ENCODE measurements at places on chromosomes 4 and X.
A peak's percentile ranks its signal among the peaks of the same experiment; 100 is the strongest.

- no peak for DNase-seq
Measured at GRCh38 chr4:20574986-20575385, 125.3 kb upstream of the PACRGL start.

DNA sequence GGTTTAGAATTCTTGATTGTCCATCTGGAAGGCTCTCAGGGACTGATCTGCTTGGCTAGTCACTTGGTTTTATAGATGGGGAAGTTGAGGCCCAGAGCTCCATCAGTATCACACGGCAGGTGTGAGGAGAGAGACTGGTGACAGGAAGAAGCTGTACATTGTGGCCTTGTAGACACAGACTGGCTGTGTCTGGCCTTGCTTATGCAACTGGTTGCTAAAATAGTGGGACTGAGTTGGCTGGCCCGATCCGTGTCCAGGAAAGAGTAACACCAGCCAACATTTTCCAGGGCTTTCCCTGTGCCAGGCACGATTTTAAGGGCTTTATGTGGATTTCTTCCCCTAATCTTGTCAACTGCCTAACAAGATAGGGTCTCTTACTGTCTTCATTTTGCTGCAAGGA lies 2.8 kb downstream of the TBC1D14 start:
- DNase-seq: no peak

GRCh38 chr4:129748991-129749390 lies 653.0 kb downstream of the C4orf33 start:
- no peak for DNase-seq

DNA sequence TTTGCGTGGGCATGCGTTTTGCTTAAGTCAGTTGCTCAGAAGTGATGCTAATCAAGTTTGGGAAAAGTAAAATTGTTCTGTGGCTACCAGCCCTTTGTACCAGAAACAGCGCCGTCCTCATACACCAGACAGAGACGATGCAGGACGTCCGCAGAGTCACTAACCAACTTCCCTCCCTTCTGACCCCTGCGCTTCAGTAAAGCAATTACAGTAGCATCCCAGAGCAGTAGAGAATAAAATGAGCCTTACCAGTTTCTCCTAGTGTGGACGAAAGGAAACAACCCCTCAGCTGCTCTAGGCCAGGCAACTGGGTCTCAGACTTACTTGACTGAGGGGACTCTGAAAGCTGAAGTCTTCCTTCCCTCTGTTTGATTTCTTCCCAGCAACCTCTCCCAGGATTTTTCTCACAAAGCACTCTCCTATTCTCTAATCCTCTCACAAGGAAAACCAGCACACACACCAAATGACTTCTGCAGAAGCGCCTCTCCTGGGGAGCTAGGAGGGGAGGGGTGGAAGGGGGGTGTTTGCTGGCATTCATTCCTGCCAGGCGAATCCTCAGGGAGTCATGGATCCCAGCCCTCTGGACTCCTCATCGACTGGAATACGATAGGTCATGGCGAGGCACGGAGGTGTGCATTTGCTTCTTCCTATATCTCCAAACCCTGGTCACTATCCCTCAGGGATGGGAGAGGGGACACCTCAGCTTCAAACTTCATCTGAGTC lies 56.0 kb upstream of the MID1 start:
- no peak for DNase-seq

GRCh38 chrX:103157496-103158316 lies 57.2 kb upstream of the BEX4 start:
- peak; percentile 0 for DNase-seq

DNA sequence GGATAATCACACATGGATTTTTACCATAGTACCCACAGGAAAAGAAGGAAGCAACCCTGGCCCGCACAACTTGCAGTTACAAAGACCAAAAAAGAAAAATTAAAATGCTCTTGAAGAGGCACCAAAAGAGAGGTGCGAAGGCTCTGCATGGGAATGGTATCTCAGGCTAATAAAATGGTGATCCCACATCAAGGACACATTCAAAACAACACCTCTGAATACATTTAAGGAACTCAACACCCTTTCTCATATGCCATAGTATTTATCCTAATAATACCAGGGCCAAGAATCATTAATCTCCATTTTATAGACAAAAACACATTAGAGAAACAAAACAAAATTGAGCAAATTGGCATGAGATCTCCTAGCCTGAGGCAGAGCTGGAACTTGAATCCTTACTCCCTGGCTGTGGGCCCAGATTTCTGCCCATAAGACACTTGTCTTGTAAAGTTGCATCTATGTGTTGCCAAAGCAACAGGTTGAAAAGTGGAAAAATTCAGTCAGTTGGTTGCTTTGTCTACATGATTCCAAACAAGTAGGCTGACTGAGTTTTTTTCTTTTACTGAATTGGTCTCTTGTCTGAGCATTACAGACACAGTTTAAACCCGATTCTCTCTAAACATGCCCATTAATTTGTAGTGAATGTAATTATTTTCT lies 33.5 kb downstream of the GUCY2F start:
- DNase-seq: peak; percentile 11

DNA sequence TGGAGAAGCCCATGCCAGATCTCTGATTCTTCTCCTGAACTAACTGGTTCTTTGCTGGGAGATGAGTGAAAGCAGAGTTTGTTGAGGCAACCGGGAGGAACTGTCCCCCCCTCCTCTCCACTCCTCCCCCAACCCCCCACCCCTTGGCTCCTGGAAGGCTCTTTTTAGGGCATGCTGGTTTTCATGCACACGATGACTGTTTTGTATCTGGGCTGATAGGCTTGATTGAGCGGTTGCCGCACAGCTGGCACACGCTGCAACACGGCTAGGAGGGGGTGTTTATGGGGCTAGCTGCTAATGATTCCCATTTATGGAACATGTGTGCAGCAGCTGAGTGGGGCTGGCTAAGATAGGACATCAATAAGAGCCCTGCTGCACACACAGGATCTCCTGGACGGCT lies 137.2 kb downstream of the SMIM20 start:
- no peak for DNase-seq
